AG20443 (cell line): ENCODE measurements at places on chromosomes 6 and 20.

GRCh38 chr6:551405-551804 is 105.5 kb downstream of the HUS1B start:
- DNase-seq, result peak; percentile 69

DNA sequence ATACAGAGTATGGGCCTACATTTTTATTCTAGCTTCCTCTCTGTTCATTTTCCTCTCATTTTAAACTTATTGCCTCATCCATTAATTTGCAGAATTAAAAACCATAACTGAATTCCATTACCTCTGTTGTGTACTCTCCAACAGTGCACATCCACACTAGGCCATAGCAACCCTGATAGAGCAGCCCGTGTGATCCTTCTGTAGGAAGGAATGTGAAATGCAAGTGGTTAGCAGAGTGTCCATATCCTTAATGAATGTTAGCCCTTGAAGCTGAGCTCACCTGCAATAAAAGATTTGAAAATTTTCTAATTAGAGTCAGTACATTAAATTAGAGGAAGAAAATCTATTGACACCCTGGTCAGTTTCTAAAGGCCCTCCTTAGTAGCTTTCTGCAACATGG is 6.5 kb upstream of the GRIK2 start:
- DNase-seq, result peak; percentile 18

DNA sequence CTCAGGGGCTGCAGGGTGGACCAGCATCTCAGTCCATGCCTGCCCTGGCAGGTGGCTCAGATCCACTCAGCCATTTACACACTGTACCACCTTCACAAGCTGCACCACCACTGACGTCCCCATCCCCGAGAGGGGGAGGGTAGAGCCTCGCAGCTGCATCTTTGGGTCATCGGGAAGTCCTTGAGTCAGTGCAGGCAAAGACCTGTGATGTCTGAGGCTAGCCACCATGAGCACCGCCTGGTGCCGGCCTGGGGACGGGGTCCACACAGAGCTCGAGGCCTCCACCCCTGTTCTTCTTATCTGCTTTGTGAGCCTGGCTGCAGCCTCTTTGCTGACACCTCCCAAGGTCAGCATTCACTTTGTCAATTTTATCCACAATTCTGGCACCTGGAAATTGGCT is 141.4 kb downstream of the PHACTR3 start:
- no peak for DNase-seq

GRCh38 chr6:124684621-124685020 is 277.6 kb upstream of the RNF217 start:
- DNase-seq, result peak; percentile 16

- DNase-seq, result no peak
Observed at GRCh38 chr20:31872406-31872805, 2.0 kb downstream of the TTLL9 start.
